ENCODE measurements at places on chromosomes 1 and 21.

- no peak overlapping the region for H3K27ac ChIP-seq
- H3K4me3 ChIP-seq: no peak overlapping the region
- peaks cover 36% of the 10 kb centered on the region for H3K4me1 ChIP-seq
- no peak for DNase-seq
- peaks cover 43% of the 10 kb centered on the region for H3K36me3 ChIP-seq
These were observed 7.0 kb downstream of the KDM5B start for GRCh38 chr1:202801175-202801574.

DNA sequence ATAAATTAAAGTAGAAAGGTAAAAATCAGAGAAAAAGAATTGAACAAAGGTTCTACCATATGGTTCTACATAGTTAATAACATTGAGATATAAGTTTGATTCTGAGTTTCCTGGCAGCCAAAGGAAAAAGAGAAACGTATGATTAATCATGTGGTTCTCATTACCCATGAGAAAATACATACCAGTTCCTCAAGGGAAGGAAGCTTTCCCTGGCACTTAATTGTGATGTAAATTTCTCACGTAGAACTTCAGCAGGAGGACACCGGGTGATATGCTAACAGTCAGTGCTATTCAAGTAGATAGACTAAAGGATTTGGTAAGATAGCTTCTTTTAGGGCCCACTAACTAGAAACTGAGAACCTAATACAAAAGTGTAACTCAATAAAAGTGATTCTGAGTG lies 218.5 kb downstream of the NFIA start:
- peaks cover 17% of the 10 kb centered on the region for H3K27me3 ChIP-seq
- no peak for DNase-seq
- H3K4me1 ChIP-seq: peaks cover 17% of the 10 kb centered on the region
- no peak overlapping the region for H3K27ac ChIP-seq
- no peaks in the 10 kb centered on the region for H3K36me3 ChIP-seq

DNA sequence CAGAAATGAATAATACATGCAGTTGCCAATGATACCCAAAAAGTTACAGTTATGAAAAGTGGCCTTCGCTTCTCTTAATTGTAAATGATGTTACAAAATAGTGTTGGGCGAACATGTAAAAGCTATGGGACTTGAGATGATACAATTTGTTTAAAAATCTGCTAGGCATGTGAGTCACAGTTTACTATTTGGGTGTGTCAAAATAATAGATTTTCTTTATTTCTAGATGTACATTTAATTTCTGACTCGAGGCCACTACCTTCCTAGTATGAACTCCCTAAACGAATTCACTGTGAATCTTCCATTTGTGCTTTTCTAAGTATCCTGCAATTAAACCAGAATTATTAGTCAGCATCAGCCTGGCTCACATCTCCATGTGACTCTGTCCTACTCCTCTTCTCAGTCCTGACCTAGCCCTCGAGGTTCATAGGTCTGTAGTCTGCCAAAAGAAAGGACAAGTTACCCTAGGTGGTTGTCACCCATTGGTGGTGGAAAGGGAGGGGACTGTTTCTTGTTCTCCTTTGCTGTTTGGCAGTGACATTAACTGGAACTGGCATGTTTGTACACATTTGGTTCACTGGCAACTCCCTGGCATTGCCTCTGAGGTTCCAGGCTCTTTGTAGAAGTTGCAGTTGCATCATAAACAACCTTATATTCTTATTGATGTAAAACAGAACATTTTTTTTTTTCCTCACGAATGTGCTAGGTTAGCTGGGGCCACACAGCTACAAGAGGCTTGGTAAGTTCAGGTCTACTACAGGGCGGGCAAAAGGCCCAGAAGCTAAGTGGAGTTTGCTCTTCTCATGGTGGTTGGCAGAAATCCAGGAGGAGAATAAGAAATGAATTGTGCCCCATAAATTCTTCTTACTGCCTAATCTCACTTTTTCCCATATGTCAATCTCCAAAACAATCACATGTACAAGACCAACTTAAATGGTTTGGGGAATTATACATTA lies 746.5 kb upstream of the ADAMTS5 start:
- no peaks in the 10 kb centered on the region for H3K36me3 ChIP-seq
- H3K4me3 ChIP-seq: no peak overlapping the region
- DNase-seq: no peak
- no peaks in the 10 kb centered on the region for H3K27me3 ChIP-seq

DNA sequence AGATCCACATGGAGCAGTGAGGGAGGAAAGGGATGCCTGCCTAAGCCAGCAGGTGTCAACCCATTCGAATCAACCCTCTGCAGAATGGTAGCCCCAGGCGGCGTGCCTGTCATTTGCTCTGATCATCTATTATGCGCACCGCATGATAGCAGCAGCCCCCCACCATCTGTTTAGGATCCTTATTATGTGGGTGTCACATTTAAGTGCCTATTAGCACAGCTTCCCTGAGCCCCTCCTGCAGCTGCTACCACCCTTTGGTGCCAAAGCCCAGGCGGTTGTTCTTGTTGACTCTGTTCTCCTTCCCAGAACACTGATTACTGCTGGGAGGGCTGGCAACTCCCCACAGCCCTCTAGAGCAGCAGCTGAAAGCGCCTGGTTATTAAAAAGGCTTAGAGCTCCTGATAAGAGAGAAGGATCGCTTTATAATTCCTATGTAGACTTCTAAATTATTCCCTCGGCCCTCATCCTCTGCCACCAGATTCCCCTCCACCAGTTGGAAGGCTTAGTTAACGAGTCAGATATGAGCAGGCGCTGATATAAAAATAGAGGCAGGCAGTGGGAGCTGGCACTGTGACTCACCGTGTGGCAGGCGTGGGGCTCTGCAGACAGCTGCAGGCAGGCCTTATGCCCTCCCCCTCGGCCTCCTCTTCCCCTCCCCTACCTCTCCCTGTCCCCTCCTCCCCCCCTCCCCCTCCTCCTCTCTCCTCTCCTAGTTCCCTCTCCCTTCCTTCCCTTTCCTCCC lies 23.0 kb downstream of the ACTA1 start:
- no peak for DNase-seq
- H3K27ac ChIP-seq: no peak overlapping the region
- peaks cover 14% of the 10 kb centered on the region for H3K4me1 ChIP-seq
- peaks cover 43% of the 10 kb centered on the region for H3K27me3 ChIP-seq

GRCh38 chr21:16378525-16378924 lies 648.7 kb downstream of the USP25 start:
- H3K36me3 ChIP-seq: no peaks in the 10 kb centered on the region
- no peak for DNase-seq
- H3K27ac ChIP-seq: no peak overlapping the region
- H3K4me1 ChIP-seq: no peaks in the 10 kb centered on the region

DNA sequence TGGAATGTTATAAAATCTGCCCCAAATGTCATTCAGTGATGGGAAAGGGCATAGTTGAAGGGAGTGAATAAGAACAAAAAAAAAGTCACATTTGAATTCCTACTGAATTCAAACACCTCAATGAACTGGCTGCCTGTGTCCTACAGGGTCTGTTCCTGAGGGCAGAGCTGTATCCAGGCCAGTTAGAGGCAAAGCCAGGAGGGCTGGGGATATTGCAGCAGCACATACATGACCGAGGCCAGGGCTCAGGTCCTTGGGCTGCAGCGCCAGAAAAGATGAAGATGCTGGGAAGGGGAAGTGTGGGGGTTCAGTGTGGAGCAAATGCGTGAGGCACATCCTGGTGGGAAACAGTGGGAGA lies 449.2 kb downstream of the SIPA1L2 start:
- no peak overlapping the region for H3K27ac ChIP-seq
- H3K36me3 ChIP-seq: no peaks in the 10 kb centered on the region
- no peaks in the 10 kb centered on the region for H3K27me3 ChIP-seq

DNA sequence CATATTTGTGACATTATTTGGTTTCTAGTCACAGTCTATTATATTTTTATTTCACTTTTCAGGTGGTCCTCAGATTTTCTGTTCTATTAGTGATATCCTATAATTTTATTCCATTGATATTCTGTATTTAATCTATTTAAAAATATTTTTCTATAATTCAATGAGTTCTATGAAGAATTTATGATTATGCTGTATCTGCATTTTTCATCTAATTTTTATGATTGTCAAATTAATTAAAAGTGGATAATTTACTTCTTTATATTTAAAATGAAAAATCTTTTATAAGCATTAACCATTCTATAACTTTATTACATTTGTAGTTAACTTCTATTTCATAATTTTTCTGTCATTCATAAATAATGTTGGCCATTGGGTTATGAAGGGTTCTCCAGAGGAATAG lies 387.4 kb upstream of the LRRC7 start:
- H3K36me3 ChIP-seq: no peaks in the 10 kb centered on the region
- DNase-seq: no peak
- no peak overlapping the region for H3K27ac ChIP-seq
- no peak overlapping the region for H3K4me3 ChIP-seq
- no peaks in the 10 kb centered on the region for H3K4me1 ChIP-seq
- no peaks in the 10 kb centered on the region for H3K27me3 ChIP-seq

- no peaks in the 10 kb centered on the region for H3K4me1 ChIP-seq
- H3K4me3 ChIP-seq: no peak overlapping the region
- H3K27me3 ChIP-seq: peaks cover 22% of the 10 kb centered on the region
- H3K27ac ChIP-seq: no peak overlapping the region
- H3K36me3 ChIP-seq: no peaks in the 10 kb centered on the region
- DNase-seq: no peak
These were observed 50.8 kb downstream of the CNIH3 start for GRCh38 chr1:224666913-224667312.
